ENCODE measurements at places on chromosomes 13 and 19.

- no peak for DNase-seq
These were observed 579.5 kb downstream of the DCT start for GRCh38 chr13:93899981-93900380.

GRCh38 chr19:41027273-41027967 is 36.3 kb downstream of the CYP2B6 start:
- DNase-seq = no peak

DNA sequence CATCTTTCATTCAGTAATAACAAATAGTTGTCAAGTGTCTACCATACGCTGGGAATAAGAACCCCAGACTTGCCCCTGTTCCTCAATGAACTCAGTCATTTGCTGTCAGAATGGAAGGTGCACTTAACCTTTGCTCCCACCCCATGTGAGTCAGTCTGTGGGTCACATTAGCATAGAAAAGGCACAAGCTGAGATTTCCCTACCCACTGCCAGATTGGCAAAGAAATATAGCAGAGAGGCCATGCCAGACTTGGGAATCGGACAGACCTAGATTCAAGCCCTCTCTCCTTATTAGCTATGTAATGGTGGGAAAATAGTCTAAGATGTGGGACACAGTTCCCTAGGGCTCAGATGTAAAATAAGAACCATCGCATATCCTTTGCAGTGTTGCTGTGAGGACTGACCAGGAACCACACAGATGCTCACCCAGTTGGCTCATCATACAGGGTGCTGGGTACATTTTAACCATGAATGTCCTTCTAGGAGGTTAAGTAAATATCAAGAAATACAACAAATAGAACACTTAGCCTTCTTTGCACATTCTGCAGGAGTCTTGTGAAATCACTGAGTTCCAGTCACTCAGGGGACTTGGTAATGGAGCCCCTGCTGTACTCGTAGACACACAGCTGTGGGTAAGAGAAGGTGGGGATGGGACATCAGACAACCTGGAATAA is 218.2 kb downstream of the FGF14 start:
- DNase-seq = no peak

GRCh38 chr13:112220925-112221324 is 154.0 kb downstream of the SOX1 start:
- DNase-seq = no peak

DNA sequence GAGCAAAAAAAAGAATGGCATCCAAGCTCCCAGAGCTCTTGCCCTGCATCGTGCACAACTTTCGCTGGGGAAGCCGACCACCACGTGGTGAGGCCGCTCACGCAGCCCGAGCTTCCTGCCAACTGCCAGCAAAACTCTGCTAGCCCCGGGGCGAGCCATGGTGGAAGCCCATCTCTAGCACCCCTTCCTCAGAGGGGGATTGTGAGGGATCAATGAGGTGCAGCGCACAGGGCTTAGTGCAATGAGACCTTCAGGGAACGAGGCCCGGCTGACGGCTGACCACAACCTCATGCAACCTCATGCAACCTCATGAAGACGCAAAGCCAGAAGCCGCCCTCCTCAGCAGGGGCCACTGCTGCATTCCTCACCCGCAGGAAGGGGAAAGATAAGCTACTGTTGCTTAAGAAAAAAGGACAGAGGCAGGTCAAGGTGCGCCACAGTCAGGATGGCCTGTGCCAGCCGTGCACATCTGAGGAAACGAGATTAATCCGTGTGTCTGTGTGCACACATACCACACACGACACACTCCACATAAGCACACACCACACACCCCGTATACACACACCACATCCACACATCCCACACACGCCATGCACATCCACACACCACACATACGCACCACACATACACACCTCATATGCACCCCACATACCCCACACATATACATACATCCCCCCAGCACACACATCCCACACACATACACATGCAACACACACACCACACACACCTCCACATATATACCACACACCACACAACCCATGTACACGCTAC is 9.6 kb downstream of the HSPBP1 start:
- DNase-seq = no peak

DNA sequence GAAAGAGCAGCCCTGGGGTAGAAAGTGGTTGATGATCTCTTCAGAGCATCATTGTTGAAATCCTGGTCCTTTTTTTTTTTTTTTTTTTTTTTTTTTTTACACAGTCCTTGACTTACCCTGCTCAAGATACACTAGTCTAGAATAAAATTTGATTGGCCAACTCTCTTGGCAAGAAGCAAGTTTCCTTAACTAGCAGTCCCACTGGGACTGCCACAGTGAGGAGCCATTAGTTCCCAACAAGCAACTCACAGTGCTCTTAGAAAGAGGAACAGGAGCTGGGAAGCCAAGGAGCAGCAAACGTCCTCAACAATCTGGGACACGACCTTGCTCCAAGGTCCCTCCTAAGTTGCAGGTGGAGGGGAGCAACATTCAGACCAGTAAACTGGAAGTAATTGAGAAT is 47.9 kb upstream of the INTS6 start:
- DNase-seq = no peak

- DNase-seq = no peak
These were observed 8.6 kb upstream of the FKRP start for GRCh38 chr19:46737298-46737654.

GRCh38 chr13:79404985-79405384 is 1.1 kb downstream of the RBM26 start:
- no peak for DNase-seq

GRCh38 chr13:92951273-92951890 is 275.2 kb upstream of the GPC6 start:
- no peak for DNase-seq

DNA sequence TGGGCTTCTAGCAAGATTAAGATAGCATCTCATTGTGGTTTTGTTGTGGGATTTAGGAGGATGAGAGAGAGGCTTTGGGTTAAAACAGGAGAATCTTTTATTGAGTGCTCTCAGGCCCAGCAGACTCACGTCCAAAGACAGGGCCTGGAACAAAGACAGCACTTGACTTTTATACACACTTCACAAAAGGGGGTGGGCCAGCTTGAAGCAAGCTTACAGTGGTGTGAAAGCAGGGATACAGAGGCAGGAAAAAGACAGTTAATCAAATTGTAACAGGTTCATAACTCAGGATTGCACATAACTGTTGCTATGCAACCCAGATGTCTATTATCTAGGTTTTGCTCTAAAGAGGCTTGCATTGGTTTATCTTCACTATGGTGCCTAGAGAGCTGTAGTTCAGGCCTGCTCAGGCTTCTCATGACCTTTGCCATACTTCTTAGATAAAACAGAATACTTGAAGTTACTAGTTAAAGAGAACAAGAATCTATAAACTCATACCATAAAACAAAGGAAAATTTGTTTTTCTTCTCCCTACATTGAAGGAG is 42.2 kb upstream of the CEACAM21 start:
- DNase-seq = no peak

GRCh38 chr19:28026636-28027035 is 1186.3 kb downstream of the UQCRFS1 start:
- DNase-seq = no peak

GRCh38 chr19:16067205-16067938 is 8.9 kb upstream of the TPM4 start:
- no peak for DNase-seq

GRCh38 chr19:1158885-1159448 is 15.1 kb downstream of the SBNO2 start:
- DNase-seq = no peak

- DNase-seq = no peak
These were observed 316.4 kb downstream of the GPC5 start for GRCh38 chr13:91714855-91715254.

- DNase-seq = peak; percentile 74
These were observed 831 bp downstream of the PGPEP1 start for GRCh38 chr19:18340990-18341868.

GRCh38 chr19:47240996-47241918 is 10.3 kb upstream of the BBC3 start:
- DNase-seq = peak; percentile 91

- peak; percentile 19 for DNase-seq
These were observed 130.3 kb upstream of the SERP2 start for GRCh38 chr13:44243198-44243857.

GRCh38 chr19:48501494-48502349 is 9.9 kb downstream of the LMTK3 start:
- no peak for DNase-seq

GRCh38 chr19:11190501-11190900 is 6.8 kb downstream of the KANK2 start:
- DNase-seq = no peak

- DNase-seq = no peak
These were observed 4.3 kb upstream of the RNASEH2B start for GRCh38 chr13:50905256-50905655.

DNA sequence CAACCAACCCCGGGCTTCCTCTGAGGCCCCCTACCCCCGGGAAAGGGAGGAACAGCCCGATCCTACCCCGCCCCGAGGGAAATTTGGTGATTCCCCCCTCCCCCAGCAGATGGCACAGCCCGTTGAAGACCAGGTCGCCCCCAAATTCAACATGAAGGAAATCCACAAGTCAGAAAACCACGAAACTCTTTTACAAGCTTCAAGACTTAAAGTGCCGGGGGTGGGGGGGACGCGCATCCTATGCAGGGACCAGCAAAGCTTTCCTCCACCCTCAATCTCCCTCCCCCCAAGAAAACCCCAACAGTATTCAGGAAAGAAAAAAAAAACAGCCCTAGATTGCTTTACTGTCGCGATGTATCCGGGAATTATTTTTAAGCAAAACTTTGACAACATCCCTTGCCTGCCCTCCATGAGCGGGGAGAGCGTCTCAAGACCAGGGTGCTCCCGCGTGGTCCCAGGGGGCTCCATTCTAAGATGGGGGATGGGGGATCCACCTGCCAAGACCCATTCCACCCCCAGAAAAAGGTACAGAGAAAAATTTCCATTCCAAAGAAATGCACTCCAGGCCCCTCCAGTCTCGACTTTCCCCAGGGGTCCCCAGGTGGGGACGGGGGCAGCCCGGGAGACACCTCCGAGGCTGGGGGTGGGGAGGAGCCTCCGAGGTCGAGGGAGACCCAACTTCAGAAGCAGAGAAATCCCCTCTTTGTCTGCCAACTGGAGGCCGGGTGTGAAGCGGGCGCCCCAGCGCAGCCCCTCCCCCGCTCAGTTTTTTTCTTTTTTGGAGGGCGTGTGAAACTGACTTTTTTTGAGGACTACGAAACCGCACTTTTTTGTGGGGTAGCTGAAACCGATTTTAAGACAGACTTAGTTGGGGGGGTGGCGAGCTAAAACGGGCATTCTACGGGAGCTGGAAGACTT is 1.5 kb downstream of the TCF3 start:
- DNase-seq = peak; percentile 74

DNA sequence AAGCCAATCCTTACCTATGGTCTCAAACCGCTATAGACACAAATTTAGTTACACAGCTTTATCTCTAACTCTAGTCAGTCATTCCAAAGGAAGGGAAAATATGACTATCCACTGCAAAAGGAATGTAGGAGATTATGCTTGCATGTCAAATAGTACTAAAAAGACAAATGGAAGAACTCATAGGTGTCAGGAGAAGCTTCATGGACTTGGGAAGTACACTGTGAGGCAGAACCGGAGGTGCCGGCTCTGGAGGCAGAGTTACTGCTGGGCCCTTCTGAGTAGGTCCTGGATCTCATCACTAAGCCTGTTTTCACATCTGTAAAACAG is 97.5 kb downstream of the FOXO1 start:
- no peak for DNase-seq

DNA sequence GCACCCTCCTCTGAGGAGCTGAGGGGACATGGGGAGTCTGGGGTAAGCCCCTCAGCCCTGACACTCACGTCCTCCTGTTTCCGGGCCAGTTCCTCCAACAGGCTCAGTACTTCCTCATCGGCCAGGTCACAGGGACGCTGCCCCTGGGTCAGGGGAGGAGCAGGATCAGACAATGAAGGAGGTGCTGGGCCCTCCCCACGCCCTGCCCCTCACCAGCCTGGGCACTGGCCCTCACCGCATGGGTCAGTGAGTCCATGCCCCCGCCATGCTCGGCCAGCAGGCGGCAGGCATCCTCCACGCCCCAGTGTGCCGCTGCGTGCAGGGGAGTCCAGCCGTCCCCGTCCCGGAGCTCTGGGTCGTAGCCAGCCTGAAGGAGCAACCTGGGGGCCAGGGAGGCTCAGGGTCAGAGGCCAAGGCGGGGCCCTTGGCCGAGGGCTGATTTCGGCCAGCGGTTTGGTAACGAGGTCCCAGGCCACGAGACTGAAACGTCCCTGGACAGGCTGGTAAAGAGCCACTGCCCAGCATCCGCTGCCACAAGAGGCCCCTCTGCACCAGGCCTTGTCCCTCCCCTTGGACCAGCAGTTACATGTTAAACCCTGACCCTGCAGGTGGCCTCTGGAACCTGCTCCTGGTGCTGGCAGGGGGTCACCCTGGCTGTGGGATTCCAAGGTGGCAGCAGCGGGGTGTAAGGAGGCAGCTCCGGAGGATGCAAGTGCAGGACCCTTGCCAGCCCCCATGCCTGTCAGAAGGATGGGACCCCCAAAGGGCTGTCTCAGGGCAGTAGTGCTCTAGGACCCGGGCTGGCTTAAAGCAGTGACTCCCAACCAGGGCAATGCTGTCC is 18.5 kb downstream of the PPP1R12C start:
- DNase-seq = no peak

DNA sequence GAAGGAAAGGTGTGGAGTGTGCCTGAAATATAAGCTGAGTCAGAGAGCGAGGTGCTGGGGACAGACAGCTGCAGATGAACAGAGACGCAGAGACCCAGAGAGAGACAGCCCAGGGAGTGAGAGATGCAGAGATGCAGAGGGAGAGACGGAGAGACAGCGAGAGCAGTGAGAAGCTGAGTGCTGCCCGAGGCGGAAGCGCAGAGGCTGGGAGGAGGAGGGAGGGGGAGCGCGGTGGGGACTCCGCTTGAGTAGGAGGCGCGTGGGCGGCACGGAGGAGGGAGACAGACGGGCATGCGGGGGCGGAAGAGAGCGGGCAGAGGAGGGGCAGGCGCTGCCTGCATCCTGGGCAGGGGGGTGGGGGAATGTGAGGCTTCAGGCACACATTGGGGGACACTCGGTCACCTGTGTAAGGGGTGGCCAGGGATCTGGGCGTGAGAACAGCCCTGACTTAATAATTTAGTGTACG is 25.7 kb downstream of the SLC8A2 start:
- DNase-seq = peak; percentile 80

DNA sequence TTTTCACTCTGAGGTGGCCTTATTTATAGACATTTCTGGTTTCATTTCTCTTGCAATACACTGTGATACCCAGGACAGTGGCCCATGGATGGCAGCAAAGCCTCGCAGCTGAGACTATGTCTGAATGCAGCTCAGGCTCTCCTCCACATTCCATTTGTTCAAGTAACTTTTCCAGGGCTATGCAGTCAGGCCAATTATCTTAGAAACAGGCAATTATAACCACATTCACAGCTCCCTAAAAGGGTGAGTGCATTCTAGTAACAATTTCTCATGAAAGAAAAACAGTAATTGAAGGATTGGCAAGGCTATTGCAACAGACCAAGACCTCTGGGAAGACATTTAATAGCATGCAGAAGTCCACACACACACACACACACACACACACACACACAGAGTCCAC is 264.0 kb downstream of the TBC1D4 start:
- DNase-seq = no peak

- no peak for DNase-seq
These were observed 2.0 kb downstream of the GPR108 start for GRCh38 chr19:6735181-6735911.
